ENCODE measurements at places on chromosomes 6 and 20. TPM values are rescaled to one million over a fixed set of nuclear protein-coding genes. Genes with fewer than 3 reads are reported as not detected.
A peak's percentile ranks its signal among the peaks of the same experiment; 100 is the strongest.

PRPH2 gene
- total RNA-seq = not detected

ECT2L gene
- not detected for total RNA-seq

FAM209B gene
- 0.63 TPM for total RNA-seq

NMBR gene
- total RNA-seq = not detected

PLA2G7 gene
- not detected for total RNA-seq

- no peaks in the 10 kb centered on the region for H3K4me1 ChIP-seq
- no peak overlapping the region for H3K4me3 ChIP-seq
- no peaks in the 10 kb centered on the region for H3K27me3 ChIP-seq
- no peak for DNase-seq
- peaks cover 4% of the 10 kb centered on the region for H3K36me3 ChIP-seq
These were observed 275.0 kb upstream of the PREP start for GRCh38 chr6:105677671-105678475.

DNA sequence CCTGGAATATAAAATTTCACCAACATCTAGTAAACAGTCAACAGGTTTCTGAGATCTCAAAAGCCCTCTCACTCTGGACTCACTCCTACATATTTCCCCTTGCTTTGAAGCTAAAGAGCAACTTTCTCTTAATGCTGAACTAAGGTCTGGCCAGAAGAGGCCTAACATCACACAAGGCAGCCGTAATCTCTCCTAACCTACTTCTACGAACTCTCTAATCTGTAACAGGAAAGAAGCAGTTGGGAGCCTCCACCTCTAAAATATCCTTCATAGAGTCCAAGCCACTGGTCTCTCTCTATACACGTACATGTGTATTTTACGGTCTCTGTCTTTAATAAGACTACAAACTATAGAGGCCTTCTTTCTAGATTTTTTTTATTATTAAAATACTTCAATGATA is 72.0 kb downstream of the REV3L start:
- H3K27me3 ChIP-seq = no peaks in the 10 kb centered on the region
- no peak overlapping the region for H3K27ac ChIP-seq
- DNase-seq = no peak
- peaks cover 28% of the 10 kb centered on the region for H3K36me3 ChIP-seq
- no peak overlapping the region for H3K4me3 ChIP-seq
- peaks cover 12% of the 10 kb centered on the region for H3K4me1 ChIP-seq

DNA sequence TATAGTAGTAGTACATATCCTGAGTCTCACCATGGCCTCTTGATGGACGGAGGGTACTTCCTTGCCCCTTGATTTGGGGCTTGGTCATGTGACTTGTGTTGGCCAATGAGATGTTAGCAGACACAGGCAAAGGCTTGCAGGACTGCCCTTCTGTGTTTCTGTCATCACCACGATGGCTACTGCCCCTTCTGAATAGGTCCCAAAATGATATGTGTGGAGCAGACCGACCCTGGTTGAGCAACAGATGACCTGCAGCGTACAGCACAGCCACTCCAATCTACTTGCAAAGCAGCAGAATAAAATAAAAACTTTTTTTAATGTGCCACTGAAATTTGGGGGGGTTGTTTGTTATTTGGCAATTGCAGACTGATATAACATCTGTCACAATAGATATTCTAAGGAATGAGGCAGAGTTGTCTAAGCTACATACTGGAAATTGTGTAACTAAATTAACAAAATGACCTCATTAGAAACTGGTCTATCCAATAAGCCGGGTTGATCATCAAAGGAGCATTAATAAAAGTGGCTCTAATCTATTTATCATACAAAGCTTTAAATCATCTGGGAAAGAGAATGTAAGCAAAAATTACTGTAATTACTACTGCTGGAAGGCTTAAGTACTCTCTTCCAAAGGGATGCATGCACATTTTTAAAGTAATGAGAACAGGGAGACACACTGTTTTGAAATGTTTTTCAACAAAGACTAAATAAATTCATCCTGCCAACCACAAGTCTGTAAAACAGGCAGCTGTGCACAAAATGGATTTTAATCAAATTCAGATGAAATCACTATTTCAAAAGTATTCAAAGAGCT is 209.5 kb downstream of the KIF16B start:
- no peak overlapping the region for H3K4me3 ChIP-seq
- H3K27ac ChIP-seq = no peak overlapping the region

- H3K4me1 ChIP-seq = peaks cover 59% of the 10 kb centered on the region
- peaks cover 6% of the 10 kb centered on the region for H3K36me3 ChIP-seq
- no peak overlapping the region for H3K27ac ChIP-seq
- no peaks in the 10 kb centered on the region for H3K27me3 ChIP-seq
- no peak overlapping the region for H3K4me3 ChIP-seq
- DNase-seq = no peak
These were observed 127.9 kb downstream of the ZFAND3 start for GRCh38 chr6:37947468-37947867.

GRCh38 chr6:29602564-29603361 is 17.8 kb downstream of the OR2H2 start:
- H3K36me3 ChIP-seq = peaks cover 16% of the 10 kb centered on the region
- no peak overlapping the region for H3K27ac ChIP-seq
- no peaks in the 10 kb centered on the region for H3K4me1 ChIP-seq
- no peaks in the 10 kb centered on the region for H3K27me3 ChIP-seq

DNA sequence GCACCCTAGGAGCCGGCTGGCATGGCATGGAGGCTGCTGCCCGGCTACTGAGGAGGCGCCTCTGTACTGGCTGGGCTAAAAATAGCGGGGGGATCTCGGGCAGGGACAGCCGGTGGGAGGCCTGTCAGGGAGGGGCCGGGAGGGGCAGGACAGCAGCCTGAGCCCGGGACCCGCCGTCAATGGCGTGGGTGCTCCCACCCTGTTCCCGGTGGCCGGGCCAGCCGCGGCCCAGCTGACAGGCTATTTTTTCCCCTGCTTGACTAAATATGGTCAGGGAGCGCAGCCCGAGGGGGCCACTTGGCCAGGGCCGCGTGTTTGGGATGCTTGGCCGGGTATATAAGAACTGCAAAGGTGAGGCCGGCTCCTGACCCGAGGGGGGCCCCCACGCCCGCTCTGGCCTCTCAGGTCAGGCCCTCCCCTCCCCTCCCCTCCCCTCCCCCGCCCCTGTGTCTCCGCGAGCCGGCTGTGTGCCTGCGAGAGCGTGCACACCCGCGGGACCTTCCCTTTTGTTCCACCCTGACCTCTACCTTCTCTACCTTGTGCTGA is 74.4 kb upstream of the GATA5 start:
- peaks cover 8% of the 10 kb centered on the region for H3K4me1 ChIP-seq
- H3K27me3 ChIP-seq = peaks cover 30% of the 10 kb centered on the region
- H3K4me3 ChIP-seq = no peak overlapping the region
- no peak overlapping the region for H3K27ac ChIP-seq
- no peak for DNase-seq
- no peaks in the 10 kb centered on the region for H3K36me3 ChIP-seq

GRCh38 chr6:11110921-11111768 is at the start of gene ERVFRD-1:
Gene ERVFRD-1 (minus strand): TSS chr6:11111725. CDS start chr6:11105310, 6,415 bp downstream.
- no peaks in the 10 kb centered on the region for H3K27me3 ChIP-seq
- peaks cover 26% of the 10 kb centered on the region for H3K4me1 ChIP-seq
- no peaks in the 10 kb centered on the region for H3K36me3 ChIP-seq

GRCh38 chr20:9359561-9360308 is 154.7 kb upstream of the LAMP5 start:
- no peak overlapping the region for H3K27ac ChIP-seq
- H3K27me3 ChIP-seq = no peaks in the 10 kb centered on the region
- H3K4me3 ChIP-seq = no peak overlapping the region
- no peaks in the 10 kb centered on the region for H3K36me3 ChIP-seq
- H3K4me1 ChIP-seq = no peaks in the 10 kb centered on the region
- no peak for DNase-seq

GRCh38 chr6:47146431-47147174 is 104.5 kb upstream of the ADGRF1 start:
- H3K4me1 ChIP-seq = no peaks in the 10 kb centered on the region
- H3K4me3 ChIP-seq = no peak overlapping the region
- peaks cover 18% of the 10 kb centered on the region for H3K27me3 ChIP-seq
- no peaks in the 10 kb centered on the region for H3K36me3 ChIP-seq
- DNase-seq = no peak

- peaks cover 30% of the 10 kb centered on the region for H3K27me3 ChIP-seq
- H3K4me1 ChIP-seq = peaks cover 3% of the 10 kb centered on the region
- no peak for DNase-seq
- no peaks in the 10 kb centered on the region for H3K36me3 ChIP-seq
- H3K4me3 ChIP-seq = no peak overlapping the region
- H3K27ac ChIP-seq = no peak overlapping the region
These were observed 210.4 kb upstream of the RNF24 start for GRCh38 chr20:4225745-4226144.

DNA sequence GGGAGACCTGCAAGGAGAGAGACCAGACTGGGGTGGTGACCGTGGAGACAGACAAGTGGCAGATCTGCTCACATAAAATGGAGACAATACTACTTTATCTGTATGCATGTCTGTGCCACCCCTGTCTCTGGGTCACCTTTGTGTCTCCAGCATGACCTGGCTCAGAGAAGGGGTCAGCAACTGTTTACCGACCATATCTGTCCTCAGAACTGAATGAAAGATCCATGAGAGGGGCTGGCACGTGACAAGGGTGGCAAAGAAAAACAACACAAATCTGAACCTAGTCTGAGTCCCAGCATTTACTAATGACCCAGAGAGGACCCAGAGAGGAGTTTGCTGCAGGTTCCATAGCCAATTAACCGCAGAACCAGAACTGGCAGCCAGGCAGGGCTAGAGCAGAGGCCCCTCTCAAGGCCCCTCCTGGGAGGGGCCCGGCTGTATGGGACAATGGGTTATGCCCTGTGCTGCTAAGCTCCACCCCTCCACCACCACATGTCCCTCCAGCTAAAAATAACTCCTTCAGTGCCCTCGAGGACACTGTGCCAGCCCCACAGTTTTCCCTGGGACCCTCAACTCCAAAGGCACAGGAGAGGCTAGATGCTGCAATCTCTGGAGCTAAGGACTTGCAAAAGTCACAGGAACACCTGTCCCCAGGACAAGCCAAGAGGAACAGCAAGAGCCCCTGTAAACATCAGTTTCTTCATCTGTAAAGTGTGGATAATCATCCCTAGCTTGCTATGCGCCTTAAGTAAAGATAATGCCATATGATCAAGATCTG is 2.2 kb downstream of the AHCY start:
- H3K27me3 ChIP-seq = no peaks in the 10 kb centered on the region
- peak overlapping the region; percentile 89 for H3K4me3 ChIP-seq
- H3K27ac ChIP-seq = no peak overlapping the region
- DNase-seq = no peak
- peaks cover 22% of the 10 kb centered on the region for H3K4me1 ChIP-seq

- H3K27me3 ChIP-seq = no peaks in the 10 kb centered on the region
- H3K4me3 ChIP-seq = no peak overlapping the region
- peaks cover 5% of the 10 kb centered on the region for H3K36me3 ChIP-seq
- DNase-seq = no peak
- H3K27ac ChIP-seq = no peak overlapping the region
These were observed 84.6 kb downstream of the DLL1 start for GRCh38 chr6:170206317-170206621.

DNA sequence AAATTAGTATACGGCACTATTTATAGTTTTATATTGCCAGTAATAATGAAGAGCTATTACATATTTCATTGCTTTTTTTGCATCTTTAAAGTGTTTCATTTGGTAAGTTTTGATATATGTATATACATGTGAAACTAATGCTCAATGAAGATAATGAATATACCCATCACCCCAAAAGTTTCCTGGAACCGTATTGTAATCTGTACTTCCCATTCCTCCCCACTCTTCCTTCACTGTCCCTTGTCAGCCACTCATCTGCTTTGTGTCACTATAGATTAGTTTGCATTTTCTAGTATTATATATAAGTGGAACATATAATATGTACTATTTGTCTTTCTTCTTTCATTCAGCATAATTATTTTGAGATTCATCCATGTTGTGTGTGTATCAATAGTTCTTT is 10.3 kb upstream of the TBC1D32 start:
- no peaks in the 10 kb centered on the region for H3K36me3 ChIP-seq
- peaks cover 15% of the 10 kb centered on the region for H3K27me3 ChIP-seq
- H3K4me3 ChIP-seq = no peak overlapping the region
- H3K4me1 ChIP-seq = no peaks in the 10 kb centered on the region
- DNase-seq = no peak

GRCh38 chr20:52104546-52105441 is 86.8 kb downstream of the ZFP64 start:
- DNase-seq = peak; percentile 9
- peak overlapping the region; percentile 57 for H3K4me3 ChIP-seq
- H3K36me3 ChIP-seq = peaks cover 4% of the 10 kb centered on the region
- H3K27ac ChIP-seq = no peak overlapping the region
- peaks cover 16% of the 10 kb centered on the region for H3K4me1 ChIP-seq

DNA sequence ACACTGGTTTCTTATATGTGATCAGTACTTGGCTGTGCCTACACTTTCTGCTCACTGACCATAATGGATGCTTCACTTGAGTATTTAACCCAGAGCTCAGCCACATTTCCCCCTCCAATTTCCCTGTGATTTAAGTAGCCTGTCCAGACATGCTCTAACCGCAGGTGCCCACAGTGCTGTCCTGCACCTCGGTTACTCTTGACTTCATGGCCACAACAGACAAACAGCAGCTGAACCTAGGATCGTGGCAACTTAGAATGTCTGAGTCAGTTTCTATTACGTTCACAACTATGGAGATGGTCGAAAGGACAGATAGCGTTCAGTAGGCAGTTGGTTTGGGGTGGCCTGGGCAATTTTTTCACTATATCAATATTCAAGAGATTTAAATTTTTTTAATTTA is 306.9 kb upstream of the SGK1 start:
- no peak for DNase-seq
- H3K4me1 ChIP-seq = peaks cover 9% of the 10 kb centered on the region
- no peak overlapping the region for H3K4me3 ChIP-seq
- no peak overlapping the region for H3K27ac ChIP-seq
- H3K27me3 ChIP-seq = no peaks in the 10 kb centered on the region
- no peaks in the 10 kb centered on the region for H3K36me3 ChIP-seq
